ENCODE measurements at places on chromosomes 16 and 17.

- DNase-seq = no peak
- H3K27me3 ChIP-seq = peaks cover 10% of the 10 kb centered on the region
- no peaks in the 10 kb centered on the region for H3K4me1 ChIP-seq
These were observed 264.9 kb upstream of the SDK2 start for GRCh38 chr17:73909186-73909585.

DNA sequence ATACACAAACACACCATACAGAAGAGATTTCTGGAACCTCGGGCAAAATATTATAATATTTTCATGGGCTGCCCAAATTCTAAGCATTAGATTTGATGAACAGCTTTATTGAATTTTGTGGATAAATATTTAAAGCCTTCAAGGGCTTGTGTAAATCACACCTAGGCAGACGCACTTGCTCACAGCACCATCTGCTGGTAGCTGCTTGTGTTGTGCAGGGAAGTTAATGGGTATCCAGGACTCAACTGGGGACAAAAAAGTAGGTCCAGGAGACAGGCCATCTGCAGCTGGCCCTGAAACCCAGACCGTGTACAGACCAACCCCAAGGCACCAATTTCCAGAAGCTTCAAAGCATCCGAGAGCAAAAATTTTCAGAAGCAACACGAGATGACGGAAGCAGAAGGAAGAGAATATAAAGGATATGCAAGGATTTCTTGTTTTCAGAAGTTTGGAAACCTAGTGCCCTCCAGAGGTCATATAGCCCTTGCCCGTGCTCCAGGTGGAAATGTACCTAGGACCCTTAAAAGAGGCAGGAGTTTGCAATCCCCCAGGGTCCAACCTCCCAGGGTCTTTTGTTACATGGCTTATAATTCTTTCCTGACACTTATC is 140.0 kb downstream of the CHD9NB start:
- no peaks in the 10 kb centered on the region for H3K4me1 ChIP-seq
- no peak overlapping the region for H3K27ac ChIP-seq
- H3K4me3 ChIP-seq = no peak overlapping the region
- DNase-seq = no peak
- no peaks in the 10 kb centered on the region for H3K27me3 ChIP-seq
- H3K36me3 ChIP-seq = no peaks in the 10 kb centered on the region

DNA sequence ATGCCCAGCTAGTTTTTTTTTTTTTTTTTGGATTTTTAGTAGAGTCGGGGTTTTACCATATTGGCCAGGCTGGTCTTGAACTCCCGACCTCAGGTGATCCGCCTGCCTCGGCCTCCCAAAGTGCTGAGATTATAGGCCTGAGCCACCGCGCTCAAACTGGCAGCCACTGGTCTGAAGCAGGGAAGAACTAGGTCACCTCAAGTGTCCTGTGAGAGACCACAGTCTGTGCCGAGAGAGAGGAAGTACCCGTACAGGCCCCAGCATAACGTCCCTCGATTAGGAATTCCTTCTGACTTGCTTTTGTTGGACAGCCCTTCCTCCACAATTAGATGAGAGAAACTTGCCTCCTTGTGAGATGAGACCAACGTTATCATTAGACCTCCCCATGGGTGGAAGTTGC is 13.7 kb upstream of the CD300E start:
- no peak overlapping the region for H3K4me3 ChIP-seq
- H3K4me1 ChIP-seq = peaks cover 14% of the 10 kb centered on the region
- H3K36me3 ChIP-seq = no peaks in the 10 kb centered on the region
- peaks cover 12% of the 10 kb centered on the region for H3K27me3 ChIP-seq
- no peak overlapping the region for H3K27ac ChIP-seq
- DNase-seq = no peak

DNA sequence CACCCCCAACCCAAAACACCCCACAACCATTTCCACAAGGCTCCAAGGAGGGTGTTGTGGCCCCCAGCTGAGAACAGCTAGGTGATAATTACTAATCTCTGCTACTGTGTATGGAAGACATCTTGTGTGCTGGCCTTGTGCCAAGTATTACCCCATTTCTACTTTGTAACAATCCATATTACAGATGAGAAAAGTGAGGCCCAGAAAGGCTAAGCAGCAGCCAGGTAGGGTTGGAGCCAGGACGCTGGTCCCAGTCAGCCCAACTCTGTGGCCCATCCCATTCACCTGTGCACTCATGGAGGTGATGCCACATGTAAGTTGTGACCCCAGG is 12.4 kb upstream of the PEMT start:
- no peaks in the 10 kb centered on the region for H3K4me1 ChIP-seq
- no peaks in the 10 kb centered on the region for H3K36me3 ChIP-seq
- no peaks in the 10 kb centered on the region for H3K27me3 ChIP-seq
- DNase-seq = no peak

DNA sequence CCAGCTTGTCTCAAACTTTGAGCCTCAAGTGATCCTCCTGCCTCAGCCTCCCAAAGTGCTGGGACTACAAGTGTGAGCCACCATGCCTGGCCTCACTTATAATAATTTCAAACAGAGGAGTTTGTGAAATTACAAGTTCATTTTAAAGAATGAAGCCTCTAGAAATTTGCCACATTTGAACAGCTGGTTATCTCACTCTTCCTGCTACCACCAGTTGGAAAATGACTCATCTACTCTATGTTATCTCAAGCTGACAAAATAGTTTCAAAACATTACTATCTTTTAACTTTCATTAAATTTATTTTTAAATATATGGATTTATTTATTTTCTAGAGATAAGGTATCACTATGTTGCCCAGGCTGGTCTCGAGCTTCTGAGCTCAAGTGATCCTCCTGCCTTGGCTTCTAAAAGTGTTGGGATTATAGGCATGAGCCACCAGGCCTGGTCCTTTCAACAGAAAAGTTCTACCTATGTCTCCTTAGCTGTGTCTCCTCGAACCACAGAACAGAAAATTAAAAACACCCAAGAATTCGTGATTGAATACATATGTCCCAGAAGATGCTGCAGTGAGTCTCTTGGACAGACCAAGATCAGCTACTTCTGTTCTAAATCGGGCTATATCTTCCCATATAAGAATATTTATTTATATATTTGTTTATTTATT is 47.6 kb downstream of the MYH13 start:
- no peaks in the 10 kb centered on the region for H3K36me3 ChIP-seq
- H3K4me3 ChIP-seq = no peak overlapping the region
- H3K4me1 ChIP-seq = no peaks in the 10 kb centered on the region
- DNase-seq = no peak
- H3K27me3 ChIP-seq = no peaks in the 10 kb centered on the region

- H3K27me3 ChIP-seq = peaks cover 3% of the 10 kb centered on the region
- H3K4me1 ChIP-seq = no peaks in the 10 kb centered on the region
- DNase-seq = no peak
- no peak overlapping the region for H3K27ac ChIP-seq
- no peak overlapping the region for H3K4me3 ChIP-seq
These were observed 148.1 kb downstream of the SALL1 start for GRCh38 chr16:51002881-51003490.

DNA sequence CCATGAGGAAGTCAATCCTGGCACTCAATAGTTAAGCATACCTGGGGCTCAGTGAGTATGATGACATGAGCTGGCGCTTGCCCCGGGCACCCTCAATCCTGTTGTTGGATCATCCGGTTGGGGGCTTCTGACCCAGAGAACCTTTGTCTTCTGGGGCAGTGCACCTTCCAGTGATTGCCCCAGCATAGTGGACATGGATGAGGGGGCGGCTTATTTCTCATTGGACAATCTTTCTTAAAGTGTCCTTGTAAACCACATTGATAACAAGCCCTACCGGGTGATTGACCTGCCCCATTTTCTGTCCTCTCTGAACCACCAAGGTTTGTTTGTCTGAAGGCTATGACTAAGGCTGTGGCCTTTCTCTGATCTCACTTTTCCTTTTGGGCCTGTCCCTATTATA is 18.2 kb downstream of the IGSF6 start:
- no peak overlapping the region for H3K4me3 ChIP-seq
- H3K4me1 ChIP-seq = peaks cover 19% of the 10 kb centered on the region
- no peak for DNase-seq
- peaks cover 15% of the 10 kb centered on the region for H3K36me3 ChIP-seq

GRCh38 chr16:5932906-5933305 is 835.3 kb upstream of the EEF2KMT start:
- no peaks in the 10 kb centered on the region for H3K4me1 ChIP-seq
- no peak overlapping the region for H3K27ac ChIP-seq
- DNase-seq = no peak
- no peaks in the 10 kb centered on the region for H3K27me3 ChIP-seq
